ENCODE measurements at places on chromosomes 1 and 21. TPM values are rescaled to one million over a fixed set of nuclear protein-coding genes. Genes with fewer than 3 reads are reported as not detected.

Gene DARS2
- total RNA-seq = 44.7 TPM

Gene RCSD1
- total RNA-seq = 0.06 TPM

Gene HEYL
- 3.0 TPM for total RNA-seq

Gene OLFML2B
- total RNA-seq = 0.32 TPM

Gene KIRREL1
- 26.4 TPM for total RNA-seq

Gene MIXL1
- total RNA-seq = not detected

Measured in A549 treated with GW870086 at 1 μM for 4 hours (cell line).